Activated CD8-positive, alpha-beta memory T cell treated with anti-CD3 and anti-CD28 coated beads for 1 hour (primary cell): ENCODE measurements at places on chromosomes 6 and 20.

- no peak for DNase-seq
These were observed 29.9 kb upstream of the ZNF184 start for GRCh38 chr6:27502508-27503435.

DNA sequence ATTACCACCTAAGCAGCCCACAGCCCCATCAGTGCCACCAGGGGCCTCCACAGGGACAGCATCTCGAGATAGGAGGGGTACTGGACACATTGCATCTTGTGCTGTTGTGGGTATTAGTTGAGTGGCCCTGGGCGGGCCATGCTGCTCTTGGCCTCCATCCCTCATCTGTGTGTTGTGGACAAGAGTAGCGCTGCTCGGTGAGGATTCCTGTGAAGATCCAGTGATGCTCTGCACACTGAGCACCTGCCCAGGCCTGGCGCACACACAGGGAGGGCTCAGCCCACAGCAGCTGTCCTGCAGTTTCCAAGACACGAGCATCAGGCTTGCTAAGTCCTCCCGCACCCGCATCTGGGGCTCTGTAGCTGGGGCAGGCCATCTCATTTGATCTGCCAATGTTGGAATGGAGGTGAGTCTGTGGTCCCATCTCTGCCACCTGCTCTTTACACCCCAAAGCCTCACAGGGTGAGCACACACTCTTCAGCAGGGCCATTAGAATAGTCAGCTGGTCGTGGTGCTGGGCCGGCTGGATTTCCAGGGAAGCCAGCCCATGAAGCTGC, 32.0 kb downstream of the SPATA2 start:
- DNase-seq, result no peak

GRCh38 chr20:2005831-2006426, 12.1 kb upstream of the PDYN start:
- DNase-seq, result peak; percentile 44

GRCh38 chr6:132202574-132202973, 198.7 kb downstream of the MOXD1 start:
- no peak for DNase-seq

GRCh38 chr20:1987826-1988225, 6.0 kb downstream of the PDYN start:
- no peak for DNase-seq

DNA sequence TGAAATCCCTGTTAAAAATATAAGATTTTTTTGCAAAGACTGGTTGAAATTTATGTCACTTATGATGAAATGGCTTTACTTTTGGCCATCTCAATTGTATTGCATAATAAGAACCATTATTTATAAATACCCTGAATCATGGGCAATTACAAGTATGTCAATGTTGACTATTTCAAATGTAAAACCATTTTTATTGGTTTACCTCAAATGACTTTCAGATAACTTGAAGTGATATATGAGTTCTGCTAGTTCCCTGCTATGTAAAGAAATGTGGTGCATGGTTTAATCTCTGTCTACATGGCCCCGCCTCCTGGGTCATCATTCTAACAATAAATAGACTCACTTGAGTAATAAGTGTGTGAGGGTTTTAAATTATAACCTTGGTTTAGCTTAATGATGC, 275.6 kb upstream of the PREP start:
- no peak for DNase-seq

DNA sequence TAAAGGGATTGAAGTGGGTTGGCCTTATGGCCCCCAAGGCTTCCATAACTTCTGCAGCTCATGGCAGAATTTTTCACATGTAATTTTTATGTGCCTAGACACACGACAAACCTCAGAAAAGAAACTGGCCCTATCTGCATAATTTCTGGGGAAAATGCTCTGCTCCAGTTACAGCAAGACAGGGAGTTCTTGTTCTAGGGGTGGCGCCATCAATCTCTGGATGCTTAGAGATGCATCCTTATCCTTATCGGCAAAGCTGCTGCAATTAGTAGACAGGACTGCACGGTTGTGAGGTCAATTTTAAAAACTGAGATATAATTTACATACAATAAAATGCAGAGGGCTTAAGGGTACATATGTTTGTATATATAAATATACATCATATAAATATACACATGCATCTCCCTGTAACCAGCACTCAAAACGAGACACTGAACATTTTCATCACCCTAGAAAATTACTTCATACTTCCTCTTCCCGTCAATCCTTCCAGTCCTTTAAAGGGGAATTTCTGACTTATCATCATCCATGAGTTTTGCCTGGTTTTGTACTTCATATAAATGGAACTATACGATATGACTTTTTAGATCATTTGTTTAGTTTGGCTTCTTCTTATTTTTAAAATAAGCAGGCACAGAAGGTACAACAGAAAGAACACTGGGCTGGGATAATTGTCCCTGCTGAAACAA, 10.2 kb downstream of the ELMO2 start:
- no peak for DNase-seq

DNA sequence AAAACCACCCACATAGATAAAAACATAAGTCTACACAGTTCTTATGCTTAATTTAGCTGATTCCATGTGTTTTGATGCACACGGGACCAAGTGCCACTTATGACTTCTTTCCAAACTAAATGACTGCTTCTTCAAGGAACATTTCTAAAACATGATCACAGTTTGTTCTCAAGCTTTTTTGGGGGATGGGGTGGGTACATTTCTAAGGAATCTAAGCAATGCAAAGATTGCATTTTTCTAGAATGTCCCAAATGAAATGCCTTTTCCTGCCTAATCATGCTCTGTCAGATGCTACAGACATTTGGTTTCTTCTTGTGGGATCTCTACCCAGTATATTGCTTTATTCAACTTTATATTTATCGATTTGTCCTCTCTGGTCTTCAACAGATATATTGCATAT, 496.8 kb upstream of the JAG1 start:
- no peak for DNase-seq

- DNase-seq, result peak; percentile 9
These were observed 717 bp downstream of the CSNK2A1 start for GRCh38 chr20:542777-543368.

GRCh38 chr6:150417899-150418826, 49.4 kb downstream of the IYD start:
- no peak for DNase-seq

DNA sequence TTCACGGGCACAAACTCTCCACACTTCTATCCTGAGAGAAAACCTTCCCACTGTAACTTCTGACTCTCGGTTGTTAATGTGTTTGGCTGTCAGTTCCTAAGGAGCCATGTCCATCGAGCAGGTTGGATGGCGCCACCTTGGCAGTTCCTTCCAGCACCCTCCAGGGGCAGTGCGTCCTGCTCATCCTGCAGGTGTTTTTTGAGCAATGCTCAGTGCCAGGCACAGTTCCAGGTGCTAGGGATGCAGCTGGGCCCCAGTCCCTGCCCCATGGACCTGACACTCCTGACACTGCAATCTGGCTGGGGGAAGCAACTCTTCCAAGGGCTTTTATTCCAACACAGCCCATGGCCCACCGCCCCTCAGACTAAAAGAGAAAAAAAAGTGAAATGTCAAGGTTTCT, 376.4 kb downstream of the PREX1 start:
- no peak for DNase-seq

GRCh38 chr20:44620030-44620429, 31.5 kb downstream of the ADA start:
- DNase-seq, result no peak

- DNase-seq, result no peak
These were observed 60.2 kb downstream of the TCP11 start for GRCh38 chr6:35080821-35081425.

DNA sequence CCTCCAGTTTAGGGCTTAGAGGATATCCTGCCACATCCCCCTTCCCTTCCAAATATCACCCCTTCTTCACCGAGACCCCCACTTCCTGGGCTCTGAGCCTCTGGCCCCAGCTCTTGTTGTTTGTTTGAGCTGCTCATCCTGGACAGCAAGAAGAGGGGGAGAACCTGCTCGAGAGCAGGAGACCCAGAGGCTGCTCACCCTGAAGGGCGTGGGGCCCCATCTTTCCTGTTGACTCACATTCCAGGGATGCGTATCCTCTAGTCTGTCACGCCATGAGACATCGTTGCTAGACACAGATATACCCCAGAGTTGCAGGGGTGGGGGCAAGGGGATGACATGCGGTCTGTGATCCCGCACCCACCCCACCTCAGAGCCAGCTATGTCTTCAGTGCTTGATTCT, 5.7 kb upstream of the TNXB start:
- no peak for DNase-seq

GRCh38 chr6:158567871-158568401, 8.0 kb downstream of the TMEM181 start:
- no peak for DNase-seq

DNA sequence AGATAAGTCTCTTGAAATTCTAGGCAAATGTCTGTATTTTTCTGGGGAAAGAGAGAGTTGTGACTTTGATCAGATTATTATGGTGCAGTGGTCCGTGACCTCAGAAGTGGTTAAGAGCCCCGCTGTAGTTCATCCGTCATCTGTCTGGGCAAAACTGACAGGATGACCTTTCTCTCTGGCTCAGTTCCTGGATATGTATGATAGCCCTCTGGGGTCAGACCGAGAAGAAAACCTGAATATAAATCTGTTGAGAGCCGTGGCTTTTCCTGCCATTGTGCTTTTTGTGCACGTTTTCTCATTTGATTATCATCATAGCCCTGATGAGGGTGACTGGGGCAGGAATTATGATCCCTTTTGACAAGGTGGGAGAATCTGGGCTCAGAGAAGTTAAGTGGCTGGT, 26.5 kb downstream of the GHRH start:
- no peak for DNase-seq

- no peak for DNase-seq
These were observed 298.4 kb upstream of the PRDM1 start for GRCh38 chr6:105787747-105788146.

DNA sequence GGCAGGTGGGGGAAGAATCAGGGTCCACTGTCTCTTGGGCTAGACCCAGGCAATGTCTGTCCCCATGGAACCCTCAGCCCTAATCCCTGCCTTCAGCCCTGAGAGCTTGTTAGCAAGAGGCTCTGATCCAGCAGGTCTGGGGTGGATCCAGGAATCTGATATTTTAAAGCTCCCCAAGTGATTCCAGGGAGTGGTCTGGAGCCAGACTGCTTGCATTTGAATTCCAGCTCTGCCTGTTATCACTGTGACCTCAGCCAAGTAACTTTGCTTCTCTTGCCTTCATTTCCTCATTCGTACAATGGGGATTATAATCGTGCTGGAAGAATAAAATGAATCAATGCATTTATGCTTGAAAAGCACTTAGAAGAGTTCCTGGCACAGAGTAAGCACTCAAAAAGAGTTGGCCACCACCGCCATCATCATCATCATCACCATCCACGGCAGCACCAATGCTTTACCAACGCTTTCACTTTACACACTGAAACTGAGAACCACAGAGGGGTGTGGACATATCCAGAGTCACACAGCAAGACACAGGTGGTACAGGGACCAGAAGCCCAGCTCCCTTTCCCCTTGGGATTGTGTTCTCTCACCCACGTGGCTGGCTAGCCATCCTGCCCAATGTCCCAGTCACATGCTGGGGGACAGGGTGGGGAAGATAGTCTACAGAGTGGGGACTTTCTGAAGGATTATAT, 75.7 kb upstream of the RALY start:
- DNase-seq, result no peak

DNA sequence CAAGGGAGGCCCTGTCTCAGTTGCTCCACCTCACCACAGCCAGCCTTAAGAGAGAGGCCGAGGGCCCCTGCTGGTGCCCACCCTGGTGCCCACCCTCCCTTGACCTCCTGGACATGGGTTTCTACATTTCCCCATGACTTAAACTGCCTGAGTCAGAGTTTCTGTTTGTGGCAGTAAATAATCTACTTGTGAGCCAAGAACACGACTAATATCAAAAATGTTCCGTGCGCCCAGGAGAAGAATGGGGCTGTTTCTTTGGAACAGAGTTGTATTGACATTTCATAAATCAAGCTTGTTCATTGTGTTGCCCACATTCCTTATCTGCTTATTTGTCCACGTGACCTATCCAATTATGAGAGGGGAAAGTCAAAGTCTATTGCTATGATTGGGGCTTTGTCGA, 143.5 kb downstream of the ANKRD60 start:
- no peak for DNase-seq

DNA sequence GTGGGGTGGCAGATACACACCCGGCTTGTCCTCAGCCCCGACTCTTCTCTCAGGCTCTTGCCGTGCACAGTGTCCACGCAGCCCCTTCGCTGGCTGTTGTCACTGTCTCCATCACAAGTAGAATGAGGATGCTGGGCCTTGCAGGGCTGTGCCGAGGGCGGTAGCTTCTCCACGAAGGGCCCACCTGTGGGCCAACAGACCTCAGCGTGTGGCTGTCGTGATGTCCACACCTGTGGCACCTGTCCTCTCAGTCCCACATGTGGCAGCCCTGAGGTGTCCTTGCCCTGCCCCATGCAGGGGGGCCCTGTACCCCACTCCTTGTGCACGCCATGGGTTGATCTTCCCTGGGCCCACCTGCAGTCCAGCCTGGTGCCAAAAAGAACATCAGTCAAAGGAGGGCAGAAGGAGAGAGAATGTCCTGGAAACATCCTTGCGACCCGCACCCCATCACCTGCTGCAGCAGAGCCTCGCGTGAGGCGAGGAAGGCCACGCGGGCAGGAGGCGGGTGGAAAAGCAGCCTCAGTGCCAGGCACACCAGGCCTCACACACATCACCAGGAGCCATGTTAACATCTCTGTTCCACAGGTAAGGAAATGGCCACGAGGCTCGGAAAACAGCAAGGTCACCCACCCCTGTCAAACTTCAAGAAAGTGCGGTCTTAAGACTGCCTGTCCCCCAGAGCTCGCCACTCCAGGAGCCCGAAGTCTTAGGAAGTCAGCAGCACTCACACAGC, 22.3 kb upstream of the AFDN start:
- DNase-seq, result no peak

DNA sequence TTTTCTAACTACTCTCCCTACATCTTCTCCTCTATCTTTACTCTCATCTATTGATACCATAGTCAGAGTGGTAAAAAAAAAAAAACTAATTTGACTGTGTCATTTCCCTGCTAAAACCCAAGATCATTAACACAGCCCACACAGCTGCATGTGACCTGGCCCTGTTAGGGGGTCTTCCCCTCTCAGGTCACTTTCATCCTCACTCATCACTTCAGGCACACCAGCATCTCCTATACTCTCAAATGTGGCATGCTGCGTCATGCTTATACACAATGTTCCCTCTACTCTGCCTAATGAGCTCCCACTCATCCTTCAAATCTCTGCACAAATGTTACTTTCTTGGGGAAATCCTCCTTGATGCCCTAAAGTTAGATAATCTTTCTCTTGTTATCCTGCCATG, 86.8 kb downstream of the CDK19 start:
- DNase-seq, result no peak
